ENCODE measurements at places on chromosomes 7 and 10.

DNA sequence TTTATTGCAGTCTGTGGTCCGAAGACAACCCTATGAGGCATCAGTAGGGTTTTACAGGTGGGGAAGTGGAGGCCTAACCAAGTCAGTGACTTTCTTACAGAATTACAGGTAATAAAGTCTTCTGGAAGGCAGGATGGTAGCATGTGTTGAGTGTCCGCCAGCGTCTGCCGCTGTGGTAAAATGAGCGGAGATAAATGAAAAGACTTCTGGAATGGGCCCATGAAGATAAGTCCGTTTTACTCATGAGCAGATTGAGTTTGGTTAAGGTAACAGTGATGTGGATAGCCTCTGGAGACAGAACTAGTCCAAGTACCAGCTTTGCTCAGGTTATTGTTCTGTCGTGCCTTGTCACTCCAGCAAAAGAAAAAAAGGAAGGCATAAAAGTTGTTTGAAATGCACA, 966 bp downstream of the FBH1 start:
- DNase-seq = no peak

GRCh38 chr7:76351372-76351771, 7.4 kb downstream of the YWHAG start:
- DNase-seq = no peak

DNA sequence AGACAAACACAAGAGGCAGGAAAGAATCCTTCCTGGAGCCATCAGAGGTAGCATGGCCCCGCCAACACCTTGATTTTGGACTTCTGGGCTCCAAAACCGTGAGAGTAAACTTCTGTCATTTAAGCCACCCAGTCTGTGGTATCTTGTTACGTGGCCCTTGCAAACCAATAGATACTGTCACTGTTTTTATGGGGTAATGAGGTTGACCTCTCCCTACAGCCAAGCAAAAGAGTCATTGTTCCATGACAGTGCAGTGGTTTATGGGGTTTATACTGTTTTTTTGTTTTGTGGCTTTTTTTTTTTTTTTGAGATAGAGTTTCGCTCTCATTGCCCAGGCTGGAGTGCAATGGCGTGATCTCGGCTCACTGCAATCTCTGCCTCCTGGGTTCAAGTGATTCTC, 32.8 kb downstream of the KIAA1549 start:
- no peak for DNase-seq

GRCh38 chr10:35442592-35442991, 106.3 kb downstream of the CCNY start:
- no peak for DNase-seq

- DNase-seq = no peak
These were observed 45.7 kb upstream of the HSPA12A start for GRCh38 chr10:116787893-116788665.

DNA sequence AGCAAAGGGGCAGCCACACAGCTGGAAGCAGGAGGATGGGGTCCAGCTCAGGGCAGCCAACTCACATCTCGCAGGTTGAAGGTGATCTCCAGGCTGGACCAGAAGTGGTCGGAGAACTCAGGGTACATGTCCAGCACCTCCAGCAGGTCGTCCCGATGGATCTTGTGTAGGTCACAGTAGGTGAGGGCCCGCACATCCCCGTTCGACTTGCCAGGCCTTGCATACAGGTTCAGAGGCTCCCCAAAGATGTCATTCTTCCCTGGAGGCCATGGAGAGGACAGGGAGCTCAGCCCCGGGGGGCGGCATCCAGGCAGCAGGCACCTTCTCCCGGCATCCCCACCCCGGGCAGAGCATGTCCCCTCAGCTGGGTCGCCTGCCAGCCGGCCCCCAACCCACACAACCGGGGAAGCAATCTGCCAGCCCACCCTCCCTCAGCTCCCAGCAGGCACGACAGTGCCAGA, 29.3 kb downstream of the KCNH2 start:
- DNase-seq = no peak

DNA sequence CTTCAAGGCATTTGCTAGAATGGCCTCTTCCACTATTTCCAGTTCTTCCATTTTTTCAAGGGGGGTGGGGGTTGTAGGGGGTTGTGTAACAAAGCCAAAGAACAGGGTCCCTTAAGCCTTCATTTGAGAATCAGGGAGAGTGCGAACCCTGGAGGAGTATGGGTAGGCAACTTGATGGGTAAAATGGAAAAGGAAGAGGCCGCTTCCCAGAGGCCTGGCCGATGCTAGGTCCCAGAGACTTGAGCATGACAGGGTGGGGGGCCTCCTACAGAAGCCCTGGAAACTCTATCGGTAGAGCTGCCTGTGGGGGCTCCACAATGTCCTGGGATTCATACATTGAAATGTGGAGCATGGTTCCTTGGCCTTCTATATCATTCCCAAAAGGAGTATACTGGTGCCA, 9.1 kb upstream of the HOXA13 start:
- no peak for DNase-seq

DNA sequence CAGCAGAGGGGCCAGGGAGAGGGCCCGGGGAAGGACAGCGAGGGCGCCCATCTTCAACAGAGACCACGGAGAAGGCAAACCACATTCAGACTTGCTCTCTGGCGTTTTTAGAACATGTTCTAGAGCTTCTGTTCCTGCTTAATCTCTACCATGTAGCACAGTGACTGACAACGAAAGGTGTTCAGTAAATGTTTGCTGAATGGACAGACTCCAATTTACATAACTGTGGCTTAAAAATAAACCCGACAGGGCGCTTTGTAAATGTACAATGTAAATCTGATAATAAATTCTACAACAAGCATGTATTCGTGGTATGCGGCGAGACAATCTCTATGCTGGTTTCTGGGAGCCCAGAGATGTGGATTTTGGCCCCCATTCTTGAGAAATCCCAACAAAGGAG, 10.5 kb downstream of the ADARB2 start:
- DNase-seq = no peak

GRCh38 chr7:7654964-7655715, 14.6 kb downstream of the UMAD1 start:
- DNase-seq = no peak
